Activated CD4-positive, alpha-beta memory T cell treated with anti-CD3 and anti-CD28 coated beads, Interleukin-2, amount 10 ng/mL, durations not matched to agents 7 days and 5 days (primary cell): ENCODE measurements at places on chromosomes 2 and 18. TPM values are rescaled to one million over a fixed set of nuclear protein-coding genes. Genes with fewer than 3 reads are reported as not detected.

Gene CRYGC
- total RNA-seq = not detected

Gene CNTNAP5
- not detected for total RNA-seq

Gene TRIB2
- total RNA-seq = 62.8 TPM

Gene ST6GAL2
- total RNA-seq = not detected

Gene CHRND
- not detected for total RNA-seq

Gene DSG4
- not detected for total RNA-seq

Gene UGT1A8
- not detected for total RNA-seq

Gene EMILIN2
- 21.4 TPM for total RNA-seq

Gene REG3A
- total RNA-seq = not detected
